ENCODE measurements at places on chromosomes 13 and 19.

- DNase-seq, result no peak
Measured at GRCh38 chr19:5254944-5255343, 85.7 kb downstream of the PTPRS start.

- no peak for DNase-seq
Measured at GRCh38 chr19:33408116-33408515, 34.6 kb downstream of the CEBPG start.

DNA sequence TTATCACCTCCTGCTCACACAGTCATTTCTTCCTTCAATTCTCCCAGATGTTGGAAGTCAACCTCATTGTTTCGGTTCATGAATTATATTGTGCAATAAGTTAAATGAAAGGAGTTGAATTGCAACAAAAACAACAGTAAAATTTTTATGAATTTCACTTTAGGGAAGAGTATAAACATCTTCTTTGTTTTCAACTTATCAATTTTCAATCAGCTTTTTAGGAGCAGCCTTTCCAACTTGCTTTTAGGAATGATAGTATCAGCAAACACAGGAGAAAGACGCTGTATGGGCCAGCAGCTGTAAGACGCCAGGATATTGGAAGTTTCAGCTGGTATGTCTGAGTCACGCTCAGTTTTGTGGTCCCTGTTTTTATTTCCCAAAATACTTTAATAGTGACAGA lies 132.5 kb upstream of the ARGLU1 start:
- no peak for DNase-seq

DNA sequence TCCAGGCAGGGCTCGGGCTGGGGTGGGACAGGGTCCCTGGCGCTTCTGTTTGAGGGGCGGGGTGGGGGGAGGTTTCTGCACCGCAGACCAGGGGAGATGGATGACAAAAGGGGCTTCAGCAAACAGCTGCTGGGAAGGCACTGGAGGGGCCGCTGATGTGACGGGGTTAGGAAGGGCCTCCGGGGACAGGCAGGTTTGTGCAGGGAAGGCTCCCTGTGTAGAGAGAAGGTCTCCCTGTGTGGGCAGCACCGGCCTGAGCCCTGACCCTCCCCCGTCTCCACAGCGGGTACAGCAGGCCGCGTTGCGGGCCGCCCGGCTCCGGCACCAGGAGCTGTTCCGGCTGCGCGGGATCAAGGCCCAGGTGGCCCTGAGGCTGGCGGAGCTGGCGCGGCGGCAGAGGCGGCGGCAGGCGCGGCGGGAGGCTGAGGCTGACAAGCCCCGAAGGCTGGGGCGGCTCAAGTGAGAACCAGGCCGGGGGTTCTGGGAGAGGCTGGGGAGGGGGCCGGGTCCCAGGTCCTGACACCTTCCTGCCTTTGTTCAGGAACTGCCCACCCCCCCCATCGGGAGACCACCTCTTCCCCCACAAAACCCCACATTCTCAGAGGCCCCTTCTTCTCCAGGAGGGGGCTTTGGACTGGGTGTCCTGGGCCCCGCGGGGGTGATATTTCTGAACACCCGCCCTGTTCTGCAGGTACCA lies 9.9 kb downstream of the NOP53 start:
- no peak for DNase-seq

DNA sequence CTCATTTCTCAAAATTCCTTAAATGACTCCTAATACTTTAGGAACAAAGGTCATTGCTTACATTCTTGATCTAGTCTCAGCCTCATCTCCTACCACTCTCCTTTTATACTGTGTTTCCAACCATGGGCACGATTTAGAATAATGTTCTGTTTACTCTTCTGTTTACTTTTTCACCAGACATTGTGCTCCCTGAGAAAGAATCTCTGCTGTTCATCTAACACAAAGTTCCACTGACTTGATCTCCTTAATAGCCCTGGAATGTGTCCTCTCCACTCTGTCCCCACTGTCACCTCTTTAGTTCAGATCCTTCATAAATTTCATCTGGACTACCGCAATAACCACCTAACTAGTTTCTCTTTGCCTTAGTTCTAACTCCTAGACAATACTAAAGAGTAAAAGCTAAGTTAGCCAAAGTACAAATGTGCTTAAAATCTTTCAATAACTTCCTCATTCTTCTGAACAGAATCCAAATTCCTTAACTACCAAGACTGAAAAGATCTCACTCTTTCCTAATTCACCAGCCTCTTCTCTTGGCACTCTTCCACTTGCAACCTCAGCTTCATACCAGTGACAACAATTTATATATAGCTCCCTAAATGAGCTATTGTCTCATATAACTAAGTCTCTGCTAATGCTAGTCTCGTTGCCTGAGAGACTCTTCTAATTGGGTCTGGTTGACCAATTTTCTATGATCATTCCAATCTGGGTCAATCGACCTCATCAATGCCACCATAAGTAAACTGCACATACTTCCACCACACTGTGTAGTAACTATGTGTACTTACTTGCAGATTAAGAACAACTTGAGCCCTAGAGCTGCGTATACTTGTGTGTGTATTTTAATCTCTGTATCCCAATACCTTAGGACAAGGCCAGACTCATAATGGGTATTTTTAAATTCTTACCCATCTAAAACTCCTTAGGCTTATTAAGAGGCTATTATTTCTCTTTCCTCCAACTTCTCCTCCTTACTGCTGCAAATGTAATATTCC lies 179.9 kb downstream of the VWA8 start:
- DNase-seq, result no peak

- DNase-seq, result no peak
Measured at GRCh38 chr13:48729856-48730255, 76.1 kb downstream of the CYSLTR2 start.

GRCh38 chr19:36652958-36653357 lies 13.7 kb downstream of the ZNF461 start:
- no peak for DNase-seq

- no peak for DNase-seq
Measured at GRCh38 chr13:67854990-67855389, 624.9 kb upstream of the PCDH9 start.

DNA sequence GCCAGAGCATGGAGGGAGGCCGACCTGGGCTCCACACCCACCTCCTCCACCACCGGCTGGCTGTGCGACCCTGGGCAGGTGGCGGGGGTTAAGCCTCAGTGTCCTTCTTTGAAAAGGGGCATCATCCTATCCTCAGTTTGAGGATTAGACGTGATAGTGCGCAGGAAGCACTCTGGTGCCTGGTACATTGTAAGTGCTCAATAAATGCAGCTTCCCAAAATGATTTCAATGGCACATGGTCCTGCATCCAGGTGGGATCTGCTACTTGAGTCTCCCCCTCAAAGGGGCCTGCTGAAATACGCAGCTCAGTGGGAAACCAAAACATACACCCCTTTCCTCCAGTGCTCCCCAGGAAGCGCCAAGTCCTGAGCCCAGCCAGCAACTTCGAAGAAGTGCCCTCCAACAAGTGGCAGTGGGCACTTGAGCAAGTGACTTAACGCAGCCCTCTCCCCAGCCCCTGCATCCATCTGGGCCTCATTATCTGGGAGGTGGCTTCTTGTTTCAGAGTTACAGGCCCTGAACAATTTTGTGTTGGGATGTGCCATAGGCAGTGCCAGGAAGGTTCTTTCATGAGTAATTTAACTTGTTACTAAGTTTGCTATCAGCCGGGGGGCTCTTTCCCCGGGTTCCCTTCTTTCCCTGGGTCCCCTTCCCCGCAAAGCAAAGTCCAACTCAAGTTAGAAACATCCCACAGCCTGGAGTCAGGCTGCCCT lies 17.9 kb downstream of the ACTN4 start:
- DNase-seq, result no peak

DNA sequence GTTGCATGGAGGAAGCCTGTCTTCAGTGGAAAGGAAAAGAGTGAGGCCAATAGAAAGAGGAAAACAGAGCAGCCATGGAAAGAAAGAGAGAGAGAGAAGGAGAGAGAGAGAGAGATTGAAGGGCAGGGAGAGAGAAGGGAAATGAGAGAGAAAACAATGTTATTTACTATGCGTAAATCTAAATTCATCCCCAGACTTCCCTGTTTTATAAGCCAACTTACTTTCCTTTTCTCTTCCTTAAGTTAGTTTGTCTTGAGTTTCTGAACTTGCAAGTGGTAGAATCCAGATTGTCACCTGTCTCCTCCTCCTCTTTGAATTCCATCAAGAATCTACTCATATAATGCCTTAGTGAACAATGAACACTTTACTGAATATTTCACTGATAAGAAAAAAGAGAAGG lies 16.8 kb upstream of the RCBTB2 start:
- DNase-seq, result no peak

DNA sequence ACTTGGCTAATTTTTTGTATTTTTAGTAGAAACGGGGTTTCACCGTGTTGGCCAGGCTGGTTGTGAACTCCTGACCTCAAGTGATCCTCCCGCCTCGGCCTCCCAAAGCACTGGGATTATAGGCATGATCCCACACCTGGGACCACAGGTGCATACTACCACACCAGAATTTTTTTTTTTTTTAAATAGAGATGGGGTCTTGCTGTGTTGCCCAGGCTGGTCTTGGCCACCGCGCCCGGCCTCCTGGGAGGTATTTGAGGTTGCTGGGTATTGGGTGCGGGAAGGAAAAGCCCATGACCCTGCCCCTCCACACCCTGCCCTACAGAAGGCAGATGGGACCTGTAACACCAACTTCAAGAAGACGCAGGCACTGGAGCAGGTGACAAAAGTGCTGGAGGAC lies 13.6 kb downstream of the ACTMAP start:
- no peak for DNase-seq

DNA sequence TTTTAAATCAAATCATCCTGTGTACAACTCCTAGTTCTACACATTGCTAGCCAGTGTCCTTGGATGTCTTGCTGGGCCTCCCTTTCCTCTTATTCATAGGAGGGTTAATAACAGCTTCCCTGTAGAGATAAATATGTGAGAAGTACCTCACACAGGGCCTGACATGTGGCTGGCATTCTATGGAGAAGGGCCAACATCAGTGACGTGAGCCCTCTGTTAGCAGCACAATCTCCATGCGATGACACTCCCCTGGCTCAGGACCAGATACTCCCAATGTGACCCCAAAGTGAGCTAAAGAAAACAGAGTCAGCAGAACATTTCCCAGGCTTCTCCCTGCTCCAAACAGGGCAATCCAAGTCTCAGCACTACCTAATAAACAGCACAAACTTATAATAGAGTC lies 818.4 kb downstream of the DIAPH3 start:
- no peak for DNase-seq

- no peak for DNase-seq
Measured at GRCh38 chr13:51065372-51066090, 45.5 kb downstream of the C13orf42 start.

GRCh38 chr13:77894743-77895142 lies 23.9 kb downstream of the EDNRB start:
- no peak for DNase-seq

DNA sequence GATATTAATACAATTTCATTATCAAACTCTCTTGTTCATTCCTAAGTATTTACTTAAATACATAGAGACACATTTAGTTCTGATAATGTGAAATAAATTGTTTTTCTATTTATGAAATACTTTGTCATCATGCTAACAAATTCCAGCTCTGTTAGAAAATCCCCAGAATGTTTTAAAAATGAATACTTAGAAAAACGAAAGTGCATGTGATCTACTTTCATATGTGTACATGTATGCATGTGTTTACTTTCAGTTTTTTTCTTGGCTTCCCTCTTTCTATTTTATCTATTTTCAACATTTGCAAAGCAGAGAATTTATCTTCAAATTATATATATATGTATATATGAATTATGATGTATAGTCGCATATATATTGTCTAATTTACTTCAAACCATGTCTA lies 1110.0 kb upstream of the PCDH20 start:
- DNase-seq, result no peak

DNA sequence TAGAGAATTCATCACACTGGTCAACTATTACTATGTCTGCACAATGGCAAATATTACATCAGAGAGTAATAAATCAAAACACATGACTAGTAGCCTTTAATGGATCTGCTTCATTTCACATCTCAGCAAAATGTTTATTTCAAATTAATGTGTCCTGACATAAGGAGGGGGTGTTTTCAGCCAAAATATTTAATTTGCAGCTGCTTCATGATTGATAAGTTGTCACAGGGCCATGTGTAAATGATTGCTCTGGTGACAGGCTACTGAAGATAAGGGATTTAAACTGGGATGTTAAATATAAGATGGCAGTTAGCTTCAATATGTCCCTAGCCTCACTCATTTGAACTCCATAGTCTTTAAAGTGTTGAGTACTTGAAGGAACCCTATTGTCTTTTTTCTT lies 303.3 kb downstream of the OXGR1 start:
- no peak for DNase-seq

DNA sequence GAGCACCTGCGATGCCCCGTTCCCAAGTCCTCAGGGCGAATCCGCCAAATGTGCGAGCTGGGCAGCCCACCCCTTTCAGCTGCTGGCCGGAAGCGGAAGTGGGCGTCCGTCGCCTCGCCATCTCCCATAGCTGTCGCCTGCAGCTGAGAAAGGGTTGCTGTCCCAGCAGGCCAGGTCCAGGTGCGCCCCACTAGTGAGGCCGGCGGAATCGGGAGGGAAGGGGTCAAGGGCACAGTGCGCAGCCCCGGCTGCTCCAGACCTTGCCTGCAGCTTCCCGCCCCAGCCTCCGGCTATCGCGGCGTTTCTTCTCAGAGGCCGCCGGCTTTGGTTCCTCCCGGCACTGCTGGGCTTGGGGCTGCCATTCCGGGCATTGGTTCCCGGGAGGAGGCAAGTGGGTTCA lies at the start of gene ZNF177:
TSS of gene ZNF177 (plus strand) at position 109 of the 400 bp plus-strand sequence. CDS start 15,299 bp downstream, outside the sequence.
- no peak for DNase-seq

DNA sequence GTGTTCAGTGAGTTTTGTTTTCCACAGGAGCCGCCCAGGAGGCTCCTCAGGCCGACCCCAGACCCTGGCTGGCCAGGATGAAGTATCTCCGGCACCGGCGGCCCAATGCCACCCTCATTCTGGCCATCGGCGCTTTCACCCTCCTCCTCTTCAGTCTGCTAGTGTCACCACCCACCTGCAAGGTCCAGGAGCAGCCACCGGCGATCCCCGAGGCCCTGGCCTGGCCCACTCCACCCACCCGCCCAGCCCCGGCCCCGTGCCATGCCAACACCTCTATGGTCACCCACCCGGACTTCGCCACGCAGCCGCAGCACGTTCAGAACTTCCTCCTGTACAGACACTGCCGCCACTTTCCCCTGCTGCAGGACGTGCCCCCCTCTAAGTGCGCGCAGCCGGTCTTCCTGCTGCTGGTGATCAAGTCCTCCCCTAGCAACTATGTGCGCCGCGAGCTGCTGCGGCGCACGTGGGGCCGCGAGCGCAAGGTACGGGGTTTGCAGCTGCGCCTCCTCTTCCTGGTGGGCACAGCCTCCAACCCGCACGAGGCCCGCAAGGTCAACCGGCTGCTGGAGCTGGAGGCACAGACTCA lies 12.9 kb downstream of the B3GNT3 start:
- no peak for DNase-seq

GRCh38 chr13:73228546-73228945 lies 169.7 kb downstream of the KLF5 start:
- no peak for DNase-seq

GRCh38 chr13:90416938-90417337 lies 930.5 kb upstream of the MIR17HG start:
- DNase-seq, result no peak

GRCh38 chr19:18992696-18993095 lies 40.6 kb downstream of the SUGP2 start:
- DNase-seq, result no peak

DNA sequence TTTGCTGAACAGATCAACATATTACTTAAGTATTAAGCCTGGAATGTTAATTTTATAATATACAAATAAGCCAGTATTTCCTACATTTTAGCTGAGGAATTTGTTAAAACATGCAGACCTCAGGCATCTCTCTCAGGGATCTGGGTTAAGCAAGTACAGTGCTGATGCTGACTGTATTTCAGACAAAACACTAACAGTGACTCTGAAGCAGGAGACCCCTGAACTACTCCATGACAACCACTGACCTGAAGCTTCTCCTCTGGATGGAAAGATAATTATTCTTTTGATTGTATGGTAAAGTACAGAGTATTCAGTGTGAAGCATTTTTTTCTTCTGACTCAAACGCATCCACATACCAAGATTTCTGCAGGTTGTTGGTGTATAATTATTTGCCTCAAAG lies 680.8 kb downstream of the LIG4 start:
- no peak for DNase-seq

Measured in stimulated activated CD4-positive, alpha-beta T cell treated with anti-CD3 and anti-CD28 coated beads, Interleukin-2, amount 100 ng/mL, for 48 hours (primary cell).